Stimulated activated CD4-positive, alpha-beta T cell treated with anti-CD3 and anti-CD28 coated beads, Interleukin-2, amount 100 ng/mL, for 48 hours (primary cell): ENCODE measurements at places on chromosomes 11 and 22.

GRCh38 chr11:36719358-36720107 lies 121.5 kb upstream of the RAG2 start:
- DNase-seq = no peak

DNA sequence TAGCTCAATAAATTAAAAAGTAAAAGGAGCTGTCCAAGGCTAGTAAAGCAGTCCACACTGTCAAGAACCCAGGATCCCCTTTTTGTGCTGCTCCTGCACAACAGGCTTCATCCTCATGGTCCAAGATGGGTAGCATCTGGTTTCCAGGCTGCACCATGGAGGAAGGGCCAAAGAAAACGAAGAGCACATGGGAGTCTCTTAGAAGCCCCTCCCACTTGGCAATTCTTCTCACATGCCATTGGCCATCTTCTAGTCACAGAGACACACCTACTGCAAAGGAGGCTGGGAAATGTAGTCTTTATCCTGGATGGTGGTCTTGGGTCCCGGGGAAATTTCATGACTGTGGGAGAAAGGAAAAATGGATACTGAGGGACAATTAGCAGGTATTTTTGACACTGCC lies 37.8 kb downstream of the PRR5L start:
- no peak for DNase-seq

GRCh38 chr11:132734217-132734616 lies 798.1 kb downstream of the OPCML start:
- DNase-seq = no peak

DNA sequence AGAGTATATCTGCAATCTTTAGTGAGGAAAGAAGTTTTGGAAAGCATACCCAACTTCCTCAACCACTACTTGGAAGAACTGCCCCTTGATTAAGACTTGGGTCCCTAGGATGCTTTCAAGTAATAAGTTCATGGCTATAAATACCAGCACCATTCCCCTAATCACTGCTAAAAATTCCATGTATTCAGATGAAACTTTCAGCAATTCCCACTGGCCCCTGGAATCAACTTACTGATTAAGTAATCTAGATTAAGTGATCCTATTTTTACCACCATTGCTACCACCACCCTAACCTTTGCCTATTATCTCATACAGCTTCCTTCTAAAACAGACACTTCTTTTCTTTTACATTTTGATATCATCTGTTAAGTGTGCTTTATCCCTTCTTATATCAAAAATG lies 10.5 kb downstream of the PICALM start:
- no peak for DNase-seq

- DNase-seq = no peak
These were observed 83.3 kb upstream of the PICALM start for GRCh38 chr11:86152006-86152862.

GRCh38 chr11:135019899-135020298 lies 607.9 kb upstream of the B3GAT1 start:
- no peak for DNase-seq

- no peak for DNase-seq
These were observed 436.0 kb downstream of the NELL1 start for GRCh38 chr11:21105196-21105917.

DNA sequence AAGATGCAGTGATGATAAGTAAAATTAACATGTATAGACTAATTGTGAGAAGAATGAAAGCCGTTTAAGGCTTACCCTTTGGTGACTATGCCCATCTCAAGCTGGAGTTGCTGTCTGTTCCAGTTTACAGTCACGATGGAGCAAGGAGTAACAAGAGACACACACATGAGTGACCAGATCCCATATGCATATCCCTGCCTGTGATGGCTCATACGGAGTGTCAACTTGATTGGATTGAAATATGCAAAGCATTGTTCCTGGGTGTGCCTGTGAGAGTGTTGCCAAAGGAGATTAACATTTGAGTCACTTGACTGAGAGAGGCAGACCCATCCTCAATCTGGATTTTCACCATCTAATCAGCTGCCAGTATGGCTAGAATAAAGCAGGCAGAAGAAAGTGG lies 786.8 kb downstream of the FAM181B start:
- no peak for DNase-seq

- no peak for DNase-seq
These were observed 1.6 kb upstream of the TRIM29 start for GRCh38 chr11:120139316-120140069.
